ENCODE measurements at places on chromosomes 16 and 17.

DNA sequence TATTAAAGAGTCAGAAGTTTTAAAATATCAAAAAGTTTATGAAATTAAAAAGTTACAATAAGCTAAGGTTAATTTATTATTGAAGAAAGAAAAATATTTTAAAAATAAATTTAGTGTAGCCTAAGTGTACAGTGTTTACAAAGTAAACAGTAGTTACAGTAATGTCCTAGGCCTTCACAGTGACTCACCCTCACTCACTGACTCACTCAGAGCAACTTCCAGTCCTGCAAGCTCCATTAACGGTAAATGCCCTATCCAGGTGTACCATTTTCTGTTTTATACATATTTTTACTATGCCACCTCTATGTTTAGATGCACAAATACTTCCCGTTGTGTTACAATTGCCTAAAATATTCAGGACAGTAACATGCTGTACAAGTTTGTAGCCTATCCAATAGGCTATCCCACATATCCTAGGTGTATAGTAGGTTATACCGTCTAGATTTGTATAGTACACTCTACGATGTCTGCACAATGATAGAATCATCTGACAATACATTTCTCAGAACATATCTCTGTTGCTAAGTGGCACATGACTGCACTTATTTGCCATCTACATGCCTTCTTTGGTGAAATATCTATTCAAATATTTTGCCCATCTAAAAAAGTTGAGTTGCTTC, 67.2 kb upstream of the WSB1 start:
- DNase-seq, result no peak

DNA sequence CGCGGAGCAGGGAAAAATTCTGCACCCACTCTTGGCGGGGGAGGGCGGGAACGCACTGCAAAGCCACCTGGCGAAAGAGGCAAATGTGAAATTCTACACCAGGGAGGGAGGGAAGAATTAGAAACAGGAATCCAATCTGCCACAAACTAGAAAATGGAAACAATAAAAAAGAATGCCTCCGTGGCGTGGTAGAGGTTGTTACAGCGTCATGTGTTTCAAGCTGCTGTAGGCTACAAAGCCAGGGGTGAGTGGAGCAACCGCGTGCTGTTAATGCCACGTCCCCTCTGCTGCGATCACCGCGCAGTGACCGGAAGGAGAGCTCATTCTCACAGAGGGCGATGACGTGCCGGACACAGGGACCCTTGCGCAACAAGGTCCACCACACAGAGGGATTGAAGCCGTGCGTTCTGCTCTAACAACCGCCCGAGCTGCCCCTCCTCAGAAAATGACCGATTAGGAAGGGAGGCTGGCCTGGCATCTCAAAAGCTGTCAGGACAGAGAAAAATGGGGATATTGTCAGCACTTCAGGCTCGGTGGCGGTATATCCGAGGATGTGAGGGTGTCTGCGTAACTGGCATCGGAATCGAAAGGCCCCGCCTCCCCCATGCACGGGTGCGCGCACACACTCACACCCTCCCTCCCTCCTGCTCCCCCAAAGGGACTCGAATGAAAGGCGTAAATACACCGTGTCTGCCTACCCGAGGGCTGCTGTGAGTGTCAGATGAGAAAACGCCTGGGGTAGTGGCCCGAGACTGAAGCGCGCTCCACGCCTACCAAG, 70.8 kb upstream of the TNRC6C start:
- peak; percentile 75 for DNase-seq

DNA sequence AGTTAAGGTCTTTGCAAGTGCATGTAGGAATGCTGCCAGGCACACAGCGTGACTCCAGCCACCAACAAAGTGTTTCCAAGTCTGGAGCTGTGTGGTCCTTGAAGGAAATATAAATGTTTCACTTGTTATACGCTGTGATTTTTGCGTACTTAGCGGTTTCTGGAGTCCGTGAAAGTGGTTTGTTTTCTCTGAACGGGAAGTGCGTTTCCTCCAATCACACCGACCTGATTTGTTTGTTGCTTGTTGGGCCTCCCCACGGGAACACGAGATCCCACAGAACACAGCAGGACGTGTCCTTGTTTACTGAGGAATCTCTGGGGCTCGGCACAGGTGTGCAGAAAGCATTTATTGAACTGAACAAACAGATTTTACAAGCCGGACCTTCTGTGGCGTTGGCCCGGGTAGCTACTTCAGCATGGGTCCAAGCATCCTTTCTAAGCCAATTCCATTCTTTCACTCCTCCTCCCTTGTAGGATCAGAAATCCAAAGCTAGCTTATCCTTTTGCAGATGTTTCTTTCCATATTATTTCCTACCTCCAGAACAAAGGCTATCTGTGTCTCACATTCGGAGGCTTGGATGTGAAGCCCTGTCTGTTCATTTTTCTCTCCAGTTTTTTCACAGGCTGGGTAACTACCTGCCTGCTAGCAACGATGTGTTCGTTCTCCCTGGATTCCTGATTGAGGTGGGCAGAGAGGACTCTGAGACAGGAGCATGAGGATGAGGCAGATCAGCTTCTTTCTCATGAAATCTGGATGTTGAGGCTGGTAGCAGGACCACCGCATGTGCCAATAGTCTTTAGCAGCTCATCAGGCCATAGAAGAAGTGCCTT, 44.6 kb downstream of the ABAT start:
- DNase-seq, result no peak

DNA sequence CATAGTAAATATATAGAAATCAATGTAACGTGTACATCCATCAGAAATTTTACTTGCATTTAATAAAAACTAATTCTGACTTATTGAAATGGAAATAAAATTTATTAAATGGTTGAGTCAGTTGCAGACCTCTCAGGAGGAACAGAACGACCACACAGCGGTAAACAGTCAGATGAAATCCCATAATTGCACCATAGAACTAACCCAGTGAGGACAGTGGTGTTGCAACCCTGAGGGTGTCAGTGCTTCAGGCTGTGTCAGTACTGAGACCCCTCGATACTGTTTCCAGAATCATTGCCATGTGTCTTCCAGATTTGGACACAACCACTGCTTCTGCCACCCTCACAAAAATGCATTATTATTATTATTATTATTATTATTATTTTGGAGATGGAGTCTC, 29.0 kb upstream of the SSTR2 start:
- no peak for DNase-seq

- no peak for DNase-seq
Measured at GRCh38 chr16:31298958-31299357, 39.2 kb downstream of the ITGAM start.
